Mesenteric fat pad (tissue), 1 donor: ENCODE measurements at places on chromosomes 3 and 15.

DNA sequence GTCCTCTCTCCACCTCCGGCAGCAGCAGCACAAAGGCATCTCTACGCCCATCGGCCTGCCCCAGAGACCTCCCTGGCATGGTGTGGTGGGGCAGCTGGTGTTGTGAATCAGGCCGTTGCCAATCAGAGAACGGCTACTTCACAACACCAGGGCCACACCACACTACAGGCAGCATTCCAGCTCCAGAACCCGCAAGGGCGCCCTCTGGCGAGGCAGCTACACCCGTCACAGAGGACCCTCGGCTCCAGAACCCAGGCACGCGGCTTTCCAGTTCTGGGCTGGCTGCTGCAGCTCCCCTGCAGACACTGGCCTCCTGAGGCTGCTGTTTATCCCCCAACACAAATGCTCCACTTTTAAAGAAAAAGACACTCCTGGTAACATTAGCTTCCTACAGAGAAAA lies 127.5 kb upstream of the TOPAZ1 start:
- DNase-seq = no peak

DNA sequence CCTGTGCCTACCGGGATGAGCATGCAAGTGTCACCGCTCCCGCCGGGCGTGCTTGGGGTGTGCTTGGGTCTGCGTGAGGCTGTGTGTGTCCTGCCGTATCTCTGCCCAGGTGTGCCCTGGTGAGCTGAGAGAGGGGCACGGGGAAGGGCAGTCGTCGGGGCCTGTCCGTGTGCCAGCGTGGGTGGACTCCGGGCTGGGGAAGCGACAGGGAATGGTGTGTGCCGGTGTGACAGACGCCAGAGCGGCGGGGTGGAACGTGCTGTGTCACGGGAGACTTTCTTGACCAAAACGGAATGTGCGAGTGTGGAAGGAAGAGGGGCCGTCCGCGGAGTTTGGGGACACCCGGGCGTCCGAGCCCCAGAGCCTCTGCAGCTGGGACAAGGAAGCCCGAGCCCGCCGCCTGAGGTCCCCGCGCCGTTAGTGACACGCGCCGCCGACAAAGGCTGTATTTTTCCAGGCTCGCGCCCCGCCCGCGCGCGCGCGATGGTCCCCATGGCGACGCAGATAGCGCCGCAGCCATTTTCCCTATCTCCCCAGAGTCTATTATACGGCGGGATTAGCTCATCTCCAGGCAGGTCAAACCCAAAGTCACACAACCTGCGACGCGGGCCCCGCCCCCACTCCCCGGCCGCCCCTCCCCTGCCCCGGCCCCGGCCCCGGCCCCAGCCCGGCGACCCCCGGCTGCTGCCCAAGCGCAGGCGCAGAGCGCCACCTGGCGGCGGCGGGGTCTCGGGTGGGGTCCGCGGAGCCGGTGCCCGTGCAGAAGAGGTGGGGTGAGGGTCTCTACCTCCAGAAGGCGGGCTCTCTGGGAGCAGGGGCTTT lies 4.5 kb upstream of the GATA2 start:
- DNase-seq = peak; percentile 69

DNA sequence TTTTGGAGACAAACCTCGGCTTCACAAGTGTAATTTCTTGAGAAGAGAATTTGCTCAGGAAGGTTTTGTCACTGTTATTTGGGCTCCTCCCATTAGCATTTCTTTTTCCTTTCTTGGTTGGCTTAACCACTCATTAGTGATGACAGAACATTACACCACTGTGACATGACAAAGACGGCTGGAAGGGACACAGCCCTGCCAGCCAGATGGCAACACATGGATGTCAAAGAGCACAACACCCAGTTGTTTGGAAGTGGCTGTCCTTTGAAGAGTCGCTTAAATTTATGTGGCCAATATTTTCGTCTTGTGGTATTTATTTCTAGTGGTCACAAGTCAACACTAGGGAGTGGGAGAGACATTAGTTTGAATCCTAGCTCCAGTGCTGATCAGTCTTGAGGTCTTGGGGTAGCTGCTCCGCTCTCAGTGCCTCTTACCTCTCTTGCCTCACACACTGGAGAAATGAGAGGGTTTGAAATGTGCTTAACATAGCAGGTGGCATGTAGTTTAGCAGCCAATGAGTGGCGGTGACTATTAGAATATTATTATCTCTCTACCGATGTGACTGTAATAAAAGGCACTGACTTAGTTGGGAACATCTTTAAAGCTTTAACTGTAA lies 92.8 kb downstream of the FRMD4B start:
- DNase-seq = no peak

DNA sequence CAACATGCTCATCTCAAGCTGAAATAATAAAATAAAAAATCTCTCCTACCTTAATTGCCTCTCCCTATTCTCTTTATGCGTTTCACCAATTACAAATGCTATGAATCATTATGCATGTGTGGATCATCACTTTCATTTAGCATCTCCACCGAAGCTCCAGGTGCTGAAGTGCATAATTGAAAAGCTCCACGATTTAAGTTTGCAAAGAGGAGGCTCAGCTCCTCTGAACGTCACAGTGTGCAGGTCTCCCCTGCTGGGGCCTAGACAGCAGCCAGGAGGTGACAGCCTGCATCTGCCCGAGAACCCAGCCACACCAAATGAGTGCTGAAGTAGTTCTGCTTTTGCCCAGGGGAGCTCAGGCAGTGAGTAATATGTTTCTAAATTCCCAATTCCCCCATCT lies 60.5 kb upstream of the GLCE start:
- peak; percentile 14 for DNase-seq

DNA sequence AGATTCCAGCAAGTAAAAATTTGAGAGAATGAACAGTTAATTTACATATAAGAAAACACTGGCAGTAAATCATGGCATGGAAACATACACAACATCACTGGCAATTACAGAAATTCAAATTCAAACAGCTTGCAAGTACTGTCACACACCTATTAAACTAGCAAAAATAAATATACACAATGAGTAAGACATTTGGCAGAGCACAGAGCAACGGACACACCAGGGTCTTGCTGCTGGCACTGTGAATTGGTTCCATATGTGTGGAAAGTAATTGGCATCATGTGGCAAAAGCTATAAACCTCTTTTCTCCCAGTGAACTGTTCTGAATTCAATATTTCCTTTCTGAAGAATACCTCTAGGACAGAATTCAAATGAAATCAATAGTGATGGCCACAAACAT lies 78.3 kb downstream of the LRRK1 start:
- no peak for DNase-seq

DNA sequence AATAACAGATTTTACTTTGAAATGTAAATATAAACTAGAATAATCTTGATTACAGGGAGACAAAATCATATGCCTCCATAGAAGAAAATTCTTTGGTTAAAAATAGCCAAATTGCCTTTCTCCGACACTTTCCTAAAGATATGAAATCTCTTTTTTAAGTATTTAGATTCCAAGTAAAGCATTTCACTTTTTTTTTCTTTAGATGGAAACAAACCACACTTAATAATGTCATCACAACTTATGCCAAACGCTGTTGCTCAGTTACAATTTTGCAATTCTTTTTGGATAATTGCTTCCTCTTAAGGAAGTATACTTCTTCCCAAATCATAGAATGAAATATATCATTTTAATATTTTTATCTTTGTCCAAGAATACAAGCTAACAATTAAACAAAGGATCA lies 294.1 kb upstream of the ARL6 start:
- no peak for DNase-seq

DNA sequence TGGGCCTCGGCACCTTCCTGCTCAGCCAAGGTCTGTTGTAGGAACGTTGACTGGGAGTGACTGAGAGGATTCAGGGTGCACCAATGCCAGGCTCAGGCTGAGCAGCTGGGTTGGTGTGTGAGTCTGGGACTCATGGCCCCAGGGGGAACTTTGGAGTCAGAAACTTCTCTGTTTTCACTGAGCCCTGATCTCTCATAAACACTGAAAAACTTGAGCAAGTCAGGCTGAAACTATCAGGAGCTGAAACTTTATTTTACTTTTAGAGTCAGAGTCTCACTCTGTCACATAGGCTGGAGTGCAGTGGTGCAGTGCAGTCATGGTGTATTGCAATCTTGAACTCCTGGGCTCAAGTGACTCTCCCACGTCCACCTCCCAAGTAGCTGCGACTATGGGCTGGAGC lies 3.0 kb downstream of the TRAK1 start:
- DNase-seq = no peak
